Chondrocyte (in vitro differentiated cells): ENCODE measurements at places on chromosomes 16 and 17. TPM values are rescaled to one million over a fixed set of nuclear protein-coding genes. Genes with fewer than 3 reads are reported as not detected.

CDRT15L2 gene
- total RNA-seq = not detected in 3 replicates

SBK1 gene
- total RNA-seq = 1.5 to 2.8 TPM (median 1.7 TPM) in 3 replicates

DNA sequence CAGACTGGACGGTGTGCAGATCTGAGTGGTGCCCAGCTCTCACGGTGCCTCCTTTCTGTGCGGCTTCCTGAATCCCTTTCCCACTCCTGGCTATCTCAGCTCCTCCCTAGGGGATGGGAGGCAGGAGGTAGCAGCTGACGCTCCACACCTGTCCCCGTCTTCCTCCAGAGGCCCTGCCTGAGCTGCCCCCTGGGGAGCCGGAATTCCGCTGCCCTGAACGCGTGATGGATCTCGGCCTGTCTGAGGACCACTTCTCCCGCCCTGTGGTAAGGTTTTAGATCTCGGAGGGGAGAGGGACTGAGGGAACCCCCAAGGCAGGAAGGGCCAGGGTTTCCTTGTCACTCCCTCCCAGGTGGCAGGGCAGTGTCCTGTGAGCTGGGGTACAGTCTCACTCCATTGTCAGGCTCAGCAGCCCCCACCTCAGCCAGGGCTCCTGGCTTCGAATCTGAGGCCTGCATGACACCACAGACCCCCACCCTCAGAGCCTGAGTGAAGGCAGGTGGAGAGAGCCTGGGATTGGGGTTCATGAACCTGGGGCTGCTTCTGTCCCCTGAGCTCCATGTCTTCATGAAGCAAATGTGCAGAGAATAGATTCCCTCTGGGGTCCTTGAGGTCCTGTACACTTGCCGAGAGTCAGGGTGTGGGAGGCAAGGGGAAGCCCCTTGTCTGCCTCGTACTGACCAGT, 6.6 kb downstream of the DEF8 start:
- peaks cover 24% of the 10 kb centered on the region for H3K36me3 ChIP-seq
- no peaks in the 10 kb centered on the region for H3K27me3 ChIP-seq
- no peak for DNase-seq
- H3K4me1 ChIP-seq = peaks cover 2% of the 10 kb centered on the region
- H3K27ac ChIP-seq = no peak overlapping the region
- H3K4me3 ChIP-seq = no peak overlapping the region

DNA sequence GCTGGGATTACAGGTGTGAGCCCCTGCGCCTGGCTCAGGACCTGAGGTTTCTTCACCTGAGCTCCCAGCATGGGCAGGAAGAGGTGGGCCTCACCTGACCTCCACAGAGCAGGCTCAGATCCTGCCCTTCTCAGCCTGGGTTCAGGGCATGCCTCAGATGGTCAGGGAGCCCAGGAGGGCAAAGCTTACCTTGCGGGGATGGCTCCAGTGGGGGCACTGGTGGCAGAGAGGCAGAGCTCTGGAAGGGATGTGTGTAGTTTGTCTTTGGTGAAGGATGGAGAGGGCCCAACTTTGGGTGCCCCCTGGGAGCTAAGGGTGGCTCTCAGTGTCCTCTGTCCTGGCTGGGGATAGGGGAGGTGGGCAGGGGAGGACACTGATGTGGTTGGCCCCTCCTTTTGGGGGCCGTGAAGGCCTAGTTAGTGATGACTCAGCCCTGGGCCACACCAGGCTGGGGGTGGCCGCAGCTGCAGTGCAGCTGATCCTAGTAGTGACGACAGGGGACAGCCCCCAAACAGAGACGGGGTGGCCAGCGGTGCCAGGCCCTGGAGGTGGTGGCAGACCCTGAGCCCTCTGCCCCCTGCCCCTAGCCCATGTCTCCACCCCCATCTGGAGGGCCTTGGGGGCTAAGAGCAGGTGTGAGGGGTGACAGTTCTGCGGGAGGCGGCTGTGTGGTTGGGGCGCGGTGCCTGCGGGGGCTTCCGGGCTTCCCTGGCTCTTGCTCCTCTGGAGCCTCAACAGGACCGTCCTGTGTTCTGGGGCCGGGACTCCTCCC, 5.8 kb downstream of the NHERF2 start:
- H3K4me1 ChIP-seq = peaks cover 63% of the 10 kb centered on the region
- peak overlapping the region; percentile 28 for H3K4me3 ChIP-seq
- H3K36me3 ChIP-seq = no peaks in the 10 kb centered on the region
- H3K27ac ChIP-seq = peak overlapping the region; percentile 68
- DNase-seq = peak; percentile 93

GRCh38 chr16:14286368-14287230, 215.5 kb downstream of the MRTFB start:
- no peak for DNase-seq
- H3K36me3 ChIP-seq = peaks cover 3% of the 10 kb centered on the region
- H3K27ac ChIP-seq = peak overlapping the region; percentile 88

DNA sequence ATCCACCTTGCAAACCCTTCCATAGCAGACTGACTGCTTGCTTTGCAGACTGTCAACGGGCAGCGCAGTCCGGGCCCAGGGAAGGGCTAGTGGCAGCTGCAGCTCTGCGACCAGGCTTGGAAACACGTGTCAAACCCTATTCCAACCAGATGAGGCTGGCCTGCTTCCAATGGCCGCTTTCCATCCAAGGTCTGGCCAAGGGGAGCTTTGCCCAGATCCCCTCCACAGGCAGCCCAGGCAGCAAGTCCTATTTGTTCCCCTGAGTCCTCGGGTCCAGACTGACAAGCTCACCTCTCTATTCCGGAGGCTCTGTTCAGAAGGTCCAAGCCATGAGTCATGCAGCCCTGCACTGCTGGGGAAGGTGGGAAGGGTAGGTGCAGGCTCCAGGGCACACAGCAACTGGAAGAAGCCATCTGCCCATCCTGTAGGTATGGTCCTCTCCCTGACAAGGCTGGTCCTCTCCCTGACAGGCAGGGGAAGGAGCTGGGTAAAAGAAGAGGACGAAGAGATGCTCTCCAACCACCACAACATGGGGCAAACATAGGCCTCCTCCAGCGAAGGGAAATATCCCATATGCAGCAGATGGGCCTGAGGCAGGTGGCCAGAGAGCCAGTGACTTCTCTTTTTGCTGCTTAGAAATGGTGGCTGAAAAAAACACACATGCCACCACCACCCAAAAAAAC, 22.6 kb upstream of the AXIN2 start:
- H3K27ac ChIP-seq = no peak overlapping the region
- H3K27me3 ChIP-seq = no peaks in the 10 kb centered on the region
- H3K4me1 ChIP-seq = no peaks in the 10 kb centered on the region

RAB40B gene
- total RNA-seq = 16.7 to 20.0 TPM (median 20.0 TPM) in 3 replicates

DNA sequence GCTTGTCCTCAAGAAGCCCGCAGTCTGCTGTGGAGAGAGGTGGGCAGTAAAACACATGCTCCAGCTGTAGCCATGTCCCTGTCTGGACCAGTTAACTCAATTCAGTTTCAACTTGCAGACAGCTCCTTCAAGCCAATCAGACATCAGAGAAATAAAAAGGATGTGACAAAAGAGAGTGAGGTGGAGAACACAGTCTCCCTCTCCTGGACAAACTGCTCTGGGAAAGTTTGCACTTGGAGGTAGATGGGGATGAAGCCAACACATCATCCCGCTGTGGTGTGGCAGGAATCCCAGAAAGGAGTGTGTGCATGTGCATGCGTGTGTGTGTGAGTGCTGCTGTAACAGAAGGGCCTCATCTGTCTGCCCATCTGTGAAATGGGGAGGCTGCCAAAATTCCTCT, 358.6 kb upstream of the ASIC2 start:
- H3K36me3 ChIP-seq = no peaks in the 10 kb centered on the region
- peaks cover 14% of the 10 kb centered on the region for H3K27me3 ChIP-seq
- H3K4me1 ChIP-seq = no peaks in the 10 kb centered on the region
- no peak overlapping the region for H3K4me3 ChIP-seq
- no peak overlapping the region for H3K27ac ChIP-seq

GRCh38 chr17:21140911-21141310, 14.1 kb downstream of the DHRS7B start:
- no peaks in the 10 kb centered on the region for H3K36me3 ChIP-seq
- no peak for DNase-seq
- H3K4me3 ChIP-seq = no peak overlapping the region
- H3K27me3 ChIP-seq = no peaks in the 10 kb centered on the region
- no peaks in the 10 kb centered on the region for H3K4me1 ChIP-seq

RUNDC3A gene
- total RNA-seq = 0.40 to 0.77 TPM (median 0.77 TPM) in 3 replicates

DNA sequence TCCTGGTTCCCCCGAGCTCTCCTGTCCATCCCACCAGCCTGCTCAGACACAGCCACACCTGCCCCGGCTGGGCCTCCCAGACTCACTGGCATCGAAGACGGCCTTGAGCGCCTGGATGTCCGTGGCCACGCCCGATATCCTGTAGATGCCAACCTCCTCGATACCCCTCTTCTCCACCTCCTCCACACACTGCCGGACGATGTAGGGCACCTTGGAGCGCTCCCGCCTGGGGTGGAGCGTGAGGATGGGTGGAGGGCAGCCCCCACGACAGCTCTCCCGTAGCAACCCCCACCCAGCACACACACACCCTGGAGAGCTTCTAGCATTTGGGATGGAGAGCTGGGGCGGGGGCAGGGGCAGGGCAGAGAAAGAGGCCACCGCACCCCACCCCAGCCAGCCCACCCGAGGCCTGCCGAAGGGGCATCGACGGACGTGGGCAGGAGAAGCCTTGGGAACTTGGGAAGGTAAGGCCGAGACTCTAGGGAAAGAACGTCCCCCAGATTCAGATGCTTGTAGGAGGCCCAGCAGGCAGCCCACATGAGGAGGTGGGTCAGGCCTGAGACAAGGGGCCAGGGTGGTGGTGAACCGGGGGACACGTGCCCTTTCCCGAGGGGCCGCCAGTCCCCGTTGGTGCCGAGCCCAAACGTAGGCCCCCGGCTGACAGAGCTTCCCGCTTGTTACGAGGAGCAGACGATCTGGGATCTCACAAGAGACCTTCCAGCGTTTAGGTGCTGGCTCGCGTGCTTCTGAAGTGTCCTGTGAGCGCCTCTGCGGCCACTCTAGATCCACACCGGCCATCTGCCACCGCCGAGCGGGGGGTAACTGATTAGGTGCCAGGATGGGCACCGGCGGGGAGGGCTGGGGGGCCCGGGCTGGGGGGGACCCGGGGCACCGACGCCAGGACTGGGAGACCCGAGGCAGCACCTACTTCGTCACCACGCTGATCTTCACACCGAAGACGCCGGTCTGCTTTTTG, 15.1 kb downstream of the TIMM22 start:
- H3K27ac ChIP-seq = no peak overlapping the region
- H3K36me3 ChIP-seq = peaks cover 7% of the 10 kb centered on the region
- no peaks in the 10 kb centered on the region for H3K4me1 ChIP-seq
- H3K4me3 ChIP-seq = no peak overlapping the region
- DNase-seq = peak; percentile 86
- H3K27me3 ChIP-seq = no peaks in the 10 kb centered on the region

DNA sequence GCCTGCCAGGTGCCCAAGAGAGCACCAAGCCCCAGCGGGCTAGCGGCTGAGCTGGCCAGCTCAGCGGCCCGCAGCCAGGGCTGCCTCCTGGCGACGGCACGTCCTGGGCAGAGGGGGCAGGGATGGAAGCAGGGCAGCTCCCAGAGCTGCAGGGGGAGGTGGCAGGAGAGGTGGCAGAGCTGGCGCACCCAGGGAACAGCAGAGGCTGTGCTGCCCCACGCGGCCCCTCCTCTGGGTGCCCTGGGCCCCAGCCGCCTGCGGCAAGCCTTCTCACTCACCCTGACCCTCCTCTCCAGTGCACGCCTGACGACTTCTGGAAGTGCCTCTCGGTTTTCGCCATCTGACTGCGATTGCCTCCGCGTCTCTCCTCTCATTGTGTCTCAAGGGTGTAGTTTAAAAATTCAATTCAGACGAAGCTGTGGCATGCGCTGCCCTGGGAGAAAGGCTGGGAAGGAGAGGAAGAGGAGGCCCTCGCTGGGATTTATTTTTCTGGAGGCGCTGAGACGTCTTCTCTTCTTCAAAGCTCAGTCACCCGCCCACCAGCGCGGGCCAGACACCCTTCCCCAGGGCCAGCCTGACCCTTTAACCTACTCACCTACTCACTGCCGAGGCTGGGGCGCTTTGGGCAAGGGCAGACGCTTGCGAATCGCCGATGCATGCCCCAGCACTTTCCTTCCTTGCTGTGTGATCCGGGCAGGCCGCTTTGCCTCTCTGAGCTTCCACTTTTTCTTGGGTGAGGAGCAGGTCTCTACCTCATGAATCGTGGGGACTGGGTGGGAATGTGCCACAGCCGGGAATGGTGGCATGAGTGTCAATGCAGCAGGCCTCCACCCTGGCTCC, 24.9 kb downstream of the GSE1 start:
- no peaks in the 10 kb centered on the region for H3K36me3 ChIP-seq
- no peak for DNase-seq
- no peaks in the 10 kb centered on the region for H3K27me3 ChIP-seq
- H3K4me1 ChIP-seq = peaks cover 3% of the 10 kb centered on the region
- H3K27ac ChIP-seq = no peak overlapping the region

FNDC8 gene
- not detected in 3 replicates for total RNA-seq

FBXW10B gene
- 0.94 to 1.1 TPM (median 1.0 TPM) in 3 replicates for total RNA-seq

DNA sequence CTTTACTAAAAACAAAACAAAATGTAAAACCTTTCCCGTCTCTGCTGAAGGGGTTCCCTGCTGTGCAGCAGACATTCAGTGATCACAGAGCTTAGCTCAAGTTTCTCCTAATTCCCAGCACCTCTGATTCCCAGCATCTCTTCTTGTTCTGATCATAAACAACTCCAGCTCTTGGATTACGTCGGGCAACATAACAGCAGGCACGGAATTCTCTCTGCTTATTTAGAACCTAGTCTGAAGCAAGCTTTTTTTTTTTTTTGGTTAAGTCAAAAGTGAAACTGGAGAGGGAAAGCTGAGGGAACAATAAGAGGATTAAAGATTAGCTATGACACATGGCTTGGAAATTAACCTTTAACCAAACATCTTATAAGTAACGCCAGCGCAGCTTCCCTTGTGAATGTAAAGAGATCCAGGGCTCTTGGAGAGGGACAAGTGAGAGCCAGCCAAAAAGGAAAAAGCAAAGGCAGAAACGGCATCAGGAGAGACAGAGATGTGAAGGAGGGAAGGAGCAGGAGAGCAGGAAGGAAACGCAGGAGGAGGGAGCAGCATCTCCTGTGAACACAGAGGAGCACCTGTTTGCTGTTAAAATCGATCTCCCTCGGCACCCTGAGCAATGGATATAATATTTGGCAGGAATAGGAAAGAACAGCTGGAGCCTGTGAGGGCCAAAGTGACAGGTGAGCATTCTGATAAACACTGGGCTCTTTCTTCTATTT, at the start of gene BCO1:
BCO1 (plus strand) TSS at position 394 of the 716 bp plus-strand sequence; CDS start at position 614, 220 bp downstream.
- H3K4me3 ChIP-seq = peak within 1 kb of the TSS; percentile 59
- no peaks in the 10 kb centered on the region for H3K36me3 ChIP-seq
- H3K27ac ChIP-seq = peak within 1 kb of the TSS; percentile 27

CCL16 gene
- total RNA-seq = not detected in 3 replicates

KCNJ16 gene
- total RNA-seq = 0.17 TPM in 1 of 3 replicates, not detected in the others

RANGRF gene
- total RNA-seq = 19.8 to 24.5 TPM (median 21.2 TPM) in 3 replicates

- peaks cover 35% of the 10 kb centered on the region for H3K4me1 ChIP-seq
- peak; percentile 75 for DNase-seq
- H3K36me3 ChIP-seq = peaks cover 5% of the 10 kb centered on the region
- no peak overlapping the region for H3K27ac ChIP-seq
- H3K4me3 ChIP-seq = no peak overlapping the region
These were observed 4.2 kb downstream of the SNN start for GRCh38 chr16:11672206-11673090.

HOXB9 gene
- 0.20 TPM in 1 of 3 replicates, not detected in the others for total RNA-seq

DNA sequence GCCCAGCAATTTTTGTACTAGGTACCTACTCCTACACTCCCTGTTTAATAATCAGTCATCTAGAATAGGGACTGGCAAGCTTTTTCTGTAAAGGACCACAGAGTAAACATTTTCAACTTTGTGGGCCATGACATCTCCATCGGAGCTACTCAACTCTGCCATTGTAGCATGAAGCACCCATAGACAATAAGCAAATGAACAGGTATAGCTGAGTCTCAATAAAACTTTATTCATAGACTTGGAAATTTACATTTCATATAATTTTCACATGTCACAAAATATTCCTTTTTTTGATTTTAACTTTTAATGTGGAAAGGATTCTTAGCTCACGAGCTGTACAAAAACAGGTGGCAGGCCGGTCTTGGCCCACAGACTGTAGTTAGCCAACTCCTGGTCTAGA, 345.8 kb downstream of the SOX9 start:
- peak overlapping the region; percentile 74 for H3K27ac ChIP-seq
- no peaks in the 10 kb centered on the region for H3K36me3 ChIP-seq
- no peaks in the 10 kb centered on the region for H3K27me3 ChIP-seq
- no peak for DNase-seq
- no peak overlapping the region for H3K4me3 ChIP-seq

C16orf95 gene
- total RNA-seq = 6.9 to 8.8 TPM (median 7.2 TPM) in 3 replicates

TMEM235 gene
- total RNA-seq = not detected in 3 replicates
